ENCODE measurements at places on chromosomes 16 and 17.

- DNase-seq, result peak; percentile 20
These were observed 762 bp downstream of the PYCARD start for GRCh38 chr16:31201582-31202413.

DNA sequence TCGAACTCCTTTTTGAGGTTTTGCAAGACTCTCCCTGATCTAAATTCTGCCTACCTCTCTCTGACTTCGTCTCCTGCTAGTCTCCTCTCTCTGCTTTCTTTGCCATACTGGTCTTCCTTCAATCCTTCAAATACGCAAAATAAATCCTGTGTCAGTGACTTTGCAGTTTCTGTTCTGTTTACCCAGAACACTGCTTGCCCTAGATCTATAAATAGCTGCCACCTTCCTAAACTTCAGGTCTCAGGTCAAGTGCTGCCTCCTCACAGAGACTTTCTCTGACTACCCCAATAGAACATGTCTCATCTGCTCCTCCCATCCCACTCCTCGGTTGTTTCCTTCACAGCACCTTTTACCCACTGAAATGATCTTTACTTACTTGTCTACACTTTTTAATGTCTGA is 78.9 kb downstream of the TRIM37 start:
- DNase-seq, result no peak

GRCh38 chr16:67114793-67115192 is 5.1 kb downstream of the PHAF1 start:
- no peak for DNase-seq

DNA sequence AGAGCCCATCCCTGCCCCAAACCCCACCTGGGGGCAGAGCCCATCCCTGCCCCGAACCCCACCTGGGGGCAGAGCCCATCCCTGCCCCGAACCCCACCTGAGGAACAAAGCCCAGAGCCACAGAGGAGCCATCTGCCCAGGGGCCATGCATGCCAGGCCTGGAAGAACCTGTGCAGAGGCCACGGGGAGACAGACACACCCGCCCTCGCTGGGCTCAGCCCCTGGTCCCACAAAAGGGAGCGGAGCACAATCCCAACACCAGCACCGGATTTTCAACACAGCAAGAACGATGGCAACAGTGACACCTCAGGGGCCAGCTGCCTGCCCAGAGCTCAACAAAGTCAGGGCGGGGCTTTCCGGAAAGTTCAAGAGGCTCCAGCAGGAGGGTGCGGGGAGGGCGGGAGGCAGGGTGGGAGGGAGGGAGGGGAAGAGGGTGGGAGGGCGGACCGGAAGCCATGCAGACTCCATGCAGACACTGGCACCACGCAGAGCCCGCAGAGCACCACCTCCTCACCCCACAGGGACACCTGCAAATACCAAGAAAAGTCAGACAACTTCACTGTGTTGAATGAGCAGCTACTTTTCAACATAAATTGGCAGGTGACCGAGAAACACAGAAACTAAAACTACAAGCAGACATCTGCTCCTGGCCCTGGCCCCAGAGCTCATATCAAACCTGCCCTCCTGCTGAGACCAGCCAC is 27.9 kb upstream of the C16orf95 start:
- DNase-seq, result peak; percentile 14

DNA sequence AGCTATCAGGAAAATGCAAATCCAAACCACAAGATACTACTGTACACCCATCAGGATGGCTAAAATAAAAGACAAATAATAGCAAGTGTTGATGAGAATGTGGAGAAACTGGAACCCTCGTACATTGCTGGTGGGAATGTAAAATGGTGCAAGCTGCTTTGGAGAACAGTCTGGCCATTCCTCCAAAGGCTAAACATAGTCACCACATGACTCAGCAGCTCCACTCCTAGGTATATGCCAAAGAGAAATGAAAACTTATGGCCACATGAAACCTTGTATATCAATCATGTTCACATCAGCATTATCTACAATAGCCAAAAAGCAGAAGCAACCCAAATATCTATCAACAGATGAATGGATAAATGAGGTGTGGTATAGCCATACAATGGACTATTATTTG is 28.5 kb downstream of the VAC14 start:
- no peak for DNase-seq

GRCh38 chr17:27930000-27930399 is 36.8 kb upstream of the LYRM9 start:
- peak; percentile 24 for DNase-seq

DNA sequence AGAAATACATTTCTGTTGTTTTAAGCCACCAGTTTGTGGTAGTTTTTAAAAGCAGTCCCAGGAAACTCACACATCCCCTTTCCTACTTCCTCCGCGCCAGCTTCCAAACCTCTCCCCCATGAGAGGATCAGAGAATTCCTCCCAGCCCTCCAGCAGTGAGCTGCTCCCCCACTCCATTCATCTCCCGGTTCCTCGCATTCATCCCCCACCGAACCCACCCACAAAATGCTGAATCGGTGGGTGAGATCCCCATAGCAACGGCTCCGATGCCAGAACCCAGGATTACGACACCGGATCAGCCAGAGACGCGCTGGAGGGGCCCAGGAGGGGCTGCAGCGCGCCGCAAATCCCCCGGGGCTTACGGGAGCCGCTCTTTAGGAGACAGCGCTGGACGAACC is 251.4 kb upstream of the RPL38 start:
- no peak for DNase-seq

DNA sequence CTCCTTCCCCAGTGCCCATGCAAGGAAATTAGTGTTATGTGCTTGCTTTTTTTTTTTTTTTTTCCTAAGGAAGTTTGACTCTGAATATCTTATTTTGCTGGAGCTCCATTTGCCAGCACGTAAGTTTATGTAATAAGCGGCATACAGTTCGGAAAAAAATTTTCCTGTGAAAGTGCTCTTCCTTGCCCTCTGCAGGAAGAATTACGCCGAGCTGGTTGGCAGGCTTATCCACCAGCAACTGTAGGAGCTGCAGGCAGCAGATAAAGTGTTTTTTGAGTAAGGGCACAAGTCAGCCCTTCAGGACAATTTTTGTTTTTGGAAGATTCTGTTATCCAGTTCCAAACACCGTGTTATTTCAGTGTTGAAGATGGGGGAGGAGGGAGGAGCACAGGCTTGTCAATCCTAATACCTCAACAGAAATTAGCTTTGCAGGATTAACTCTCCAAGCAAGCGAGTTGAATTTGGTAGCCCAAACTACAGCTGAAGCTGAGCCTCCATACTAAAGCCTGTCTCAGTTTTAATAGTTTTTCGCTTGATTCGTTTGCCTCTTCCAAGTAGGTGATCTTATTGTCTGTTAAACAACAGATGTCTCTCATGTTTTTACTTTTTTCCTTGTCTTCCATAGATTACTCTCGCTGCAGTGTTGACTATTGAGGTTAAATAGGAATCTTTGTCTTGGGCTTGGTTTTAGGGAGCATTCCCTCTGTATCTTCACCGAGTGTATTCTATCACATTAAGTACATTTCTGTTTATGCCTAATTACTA is 1.1 kb downstream of the SPECC1 start:
- DNase-seq, result peak; percentile 67

DNA sequence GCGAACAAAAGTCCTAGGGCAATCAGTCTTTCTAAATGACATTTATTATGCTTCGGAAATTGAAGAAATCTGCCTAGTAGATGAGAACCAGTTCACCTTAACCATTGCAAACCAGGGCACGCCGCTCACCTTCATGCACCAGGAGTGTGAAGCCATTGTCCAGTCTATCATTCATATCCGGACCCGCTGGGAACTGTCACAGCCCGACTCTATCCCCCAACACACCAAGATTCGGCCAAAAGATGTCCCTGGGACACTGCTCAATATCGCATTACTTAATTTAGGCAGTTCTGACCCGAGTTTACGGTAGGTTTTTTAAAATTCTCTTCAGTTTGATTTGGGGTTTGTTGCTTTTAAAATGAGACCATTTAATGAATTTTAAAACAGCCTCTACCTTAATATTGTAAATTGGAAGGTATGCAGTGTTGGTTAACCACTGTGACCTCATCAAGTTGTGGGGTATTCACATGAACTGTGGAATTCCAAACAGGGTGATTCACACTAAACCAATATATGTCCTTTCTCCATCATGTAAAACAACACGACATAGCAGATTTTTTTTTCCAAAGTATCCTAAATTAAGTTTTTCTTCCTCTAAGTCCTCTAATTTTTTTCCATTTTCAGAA is 6.2 kb upstream of the EVI2A start:
- DNase-seq, result peak; percentile 88

- no peak for DNase-seq
These were observed 90.8 kb downstream of the ABCC12 start for GRCh38 chr16:48064971-48065370.

GRCh38 chr16:1188432-1189189 is 35.7 kb downstream of the CACNA1H start:
- peak; percentile 69 for DNase-seq

DNA sequence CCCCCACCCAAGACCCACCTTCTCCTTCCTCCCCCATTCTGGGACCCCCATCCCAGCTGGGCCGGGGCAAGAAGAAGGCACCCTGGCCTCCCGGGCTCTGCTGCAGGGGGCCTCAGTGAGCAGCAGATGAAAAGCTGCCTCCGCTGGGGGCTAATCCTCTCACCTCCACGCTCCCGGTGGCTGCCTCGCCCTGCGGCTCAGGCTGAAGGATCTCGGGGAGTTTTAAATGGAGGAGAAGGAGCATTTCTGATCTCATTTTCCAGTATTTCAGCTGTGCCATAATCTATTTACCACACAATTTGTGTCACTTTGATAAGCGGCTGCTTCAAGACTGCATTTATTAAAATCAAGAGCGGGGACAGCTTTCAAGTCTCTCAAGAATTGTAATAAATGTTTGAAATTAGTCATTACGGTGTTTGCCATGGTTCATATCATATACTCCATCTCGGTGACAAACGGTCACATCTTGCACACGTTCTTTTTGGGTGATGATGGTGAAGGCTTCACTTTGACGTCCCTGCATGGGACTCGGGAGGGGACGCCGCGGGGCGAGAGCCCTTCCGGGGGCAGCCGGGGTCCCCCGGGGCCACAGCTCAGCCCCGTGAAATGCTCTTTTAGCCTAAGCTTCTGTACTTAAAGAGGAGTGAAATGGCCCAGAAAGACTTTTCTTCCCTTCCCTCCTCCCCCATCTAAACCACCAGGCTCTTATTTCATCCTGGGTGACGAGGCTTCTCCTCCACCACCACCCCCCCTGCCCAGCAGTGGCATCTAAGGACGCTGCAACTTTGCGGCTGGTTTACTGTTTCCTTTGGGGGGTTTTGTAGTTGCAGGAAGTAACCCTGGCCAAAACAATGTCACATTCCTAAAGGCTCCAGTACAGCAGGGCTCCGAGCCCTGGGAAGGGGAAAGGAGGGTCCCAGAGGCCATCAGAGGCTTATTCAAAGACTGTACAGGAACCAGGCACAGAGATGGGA is 313.1 kb upstream of the TNRC6C start:
- DNase-seq, result peak; percentile 62

GRCh38 chr17:65226227-65226626 is 89.1 kb downstream of the RGS9 start:
- no peak for DNase-seq

DNA sequence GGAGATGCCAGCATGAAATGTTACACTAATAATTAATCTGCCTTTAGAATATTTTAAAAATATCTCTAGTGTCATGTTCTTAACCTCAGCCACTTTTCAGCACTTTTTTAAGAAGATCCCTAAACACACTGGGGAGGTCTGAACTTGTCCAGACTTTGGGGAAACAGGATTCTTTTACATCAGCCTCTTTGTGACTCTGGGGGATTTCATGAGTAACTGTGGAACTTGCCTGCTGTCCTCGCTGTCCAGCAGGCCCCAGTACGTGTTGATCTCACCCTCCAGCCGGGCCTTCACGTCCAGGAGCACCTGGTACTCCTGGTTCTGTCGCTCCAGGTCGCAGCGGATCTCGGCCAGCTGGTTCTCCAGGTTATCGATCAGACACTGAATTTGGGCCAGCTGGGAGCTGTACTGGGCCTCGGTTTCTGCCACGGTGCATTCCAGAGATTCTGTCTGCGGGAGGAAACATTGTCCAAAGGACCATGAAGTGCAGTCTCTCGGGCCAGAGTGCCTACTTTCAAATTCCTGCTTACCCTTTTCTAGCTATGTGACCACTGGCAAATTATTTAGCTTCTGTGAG is 5.5 kb downstream of the KRT40 start:
- no peak for DNase-seq

GRCh38 chr17:55576996-55577586 is 65.8 kb upstream of the SMIM36 start:
- DNase-seq, result peak; percentile 73

DNA sequence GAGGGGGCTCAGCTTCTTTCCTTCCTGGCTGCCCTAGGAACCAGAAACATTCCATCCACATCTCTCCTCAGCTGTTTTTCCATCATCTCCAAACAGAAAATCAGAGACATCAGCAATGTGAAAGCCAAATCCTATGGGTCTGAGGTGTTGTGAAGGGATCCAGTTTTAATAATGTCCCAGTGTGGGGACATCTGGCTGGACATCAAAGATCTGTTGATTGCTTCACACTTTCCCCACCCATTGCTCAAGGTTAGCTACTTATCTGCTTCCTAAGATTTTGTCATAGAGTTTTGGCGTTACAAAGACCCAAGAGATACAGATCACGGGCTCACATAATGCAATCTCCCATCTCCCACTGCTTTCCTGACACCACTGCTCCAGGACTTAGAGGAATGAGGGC is 47.8 kb upstream of the AXIN2 start:
- no peak for DNase-seq

DNA sequence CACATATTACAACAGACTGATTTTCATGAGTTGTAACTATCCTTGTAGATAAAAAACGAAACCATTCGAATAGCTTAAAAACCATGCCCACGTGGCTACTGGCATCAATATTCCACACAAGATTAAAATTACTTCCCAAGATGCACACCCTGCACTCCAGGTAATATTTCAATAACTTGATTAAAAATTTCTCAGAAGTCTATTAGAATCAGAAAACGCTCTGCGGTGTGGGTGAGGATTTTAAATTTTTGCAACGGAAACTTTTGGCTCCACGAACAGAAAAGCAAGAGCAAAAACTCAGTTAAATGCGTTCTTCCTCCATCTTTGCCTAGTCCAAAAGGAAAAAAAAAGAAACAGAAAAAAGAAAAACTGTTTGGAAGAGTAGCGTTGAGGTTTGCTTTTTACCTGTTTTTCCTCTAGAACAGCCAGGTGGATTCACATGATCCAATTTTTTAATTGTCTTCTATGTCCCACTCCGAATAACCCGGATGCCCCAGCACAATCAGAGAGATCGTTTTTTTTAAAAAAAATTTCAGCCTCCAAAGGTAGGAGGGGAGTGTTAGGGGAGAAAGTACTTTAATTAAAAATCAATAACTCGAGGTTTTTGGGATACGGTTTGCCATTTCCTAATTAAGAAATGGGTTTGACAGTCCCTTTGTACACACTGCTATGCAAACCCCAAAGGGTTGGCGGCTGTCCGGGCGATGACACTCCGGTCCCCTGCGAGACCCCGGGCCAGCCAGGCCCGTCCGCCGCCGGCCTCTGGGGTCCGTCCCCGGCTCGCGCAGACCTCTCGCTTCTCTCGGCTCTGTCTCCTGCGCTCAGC is 708 bp upstream of the NFAT5 start:
- peak; percentile 0 for DNase-seq
